ENCODE measurements at places on chromosomes 7 and 10.

DNA sequence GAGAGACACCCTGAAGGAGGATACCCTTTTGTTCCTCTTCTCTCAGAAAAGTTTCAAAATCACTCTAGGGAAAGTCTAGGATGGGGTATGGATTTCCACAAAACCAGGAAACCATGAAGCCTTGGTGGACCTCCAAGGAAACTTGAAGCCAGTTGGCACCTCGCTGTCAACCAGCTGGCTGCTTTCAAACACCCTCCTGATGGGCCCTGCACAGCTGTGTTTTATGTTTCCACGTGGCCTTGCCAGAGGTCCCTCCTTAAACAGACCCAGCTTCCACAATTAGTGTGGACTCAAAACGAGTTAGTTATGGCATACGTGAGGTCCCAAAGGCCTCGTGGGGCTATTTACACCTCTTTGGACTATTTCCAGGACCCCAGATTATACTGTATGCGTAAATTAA is 5.9 kb downstream of the PPP1R3A start:
- DNase-seq, result no peak

DNA sequence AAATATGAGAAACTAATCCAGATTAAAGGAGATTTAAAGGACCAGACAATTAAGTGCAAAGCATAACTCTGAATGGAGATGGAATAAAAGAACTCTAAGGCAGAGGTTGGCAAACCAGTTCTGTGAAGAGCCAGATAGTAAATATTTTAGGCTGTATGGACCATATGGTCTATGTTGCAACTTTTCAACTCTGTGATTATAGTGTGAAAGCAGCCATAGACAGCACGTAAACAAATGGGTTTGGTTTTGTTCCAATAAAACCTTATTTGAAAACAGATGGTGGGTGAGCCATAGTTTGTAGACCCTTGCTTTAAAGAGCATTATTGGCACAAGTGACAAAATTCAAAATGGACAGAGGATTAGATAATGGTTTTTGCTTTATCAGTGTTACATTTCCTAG is 884.1 kb downstream of the CCSER2 start:
- no peak for DNase-seq

GRCh38 chr7:90892213-90892612 is 296.1 kb downstream of the CDK14 start:
- DNase-seq, result no peak

DNA sequence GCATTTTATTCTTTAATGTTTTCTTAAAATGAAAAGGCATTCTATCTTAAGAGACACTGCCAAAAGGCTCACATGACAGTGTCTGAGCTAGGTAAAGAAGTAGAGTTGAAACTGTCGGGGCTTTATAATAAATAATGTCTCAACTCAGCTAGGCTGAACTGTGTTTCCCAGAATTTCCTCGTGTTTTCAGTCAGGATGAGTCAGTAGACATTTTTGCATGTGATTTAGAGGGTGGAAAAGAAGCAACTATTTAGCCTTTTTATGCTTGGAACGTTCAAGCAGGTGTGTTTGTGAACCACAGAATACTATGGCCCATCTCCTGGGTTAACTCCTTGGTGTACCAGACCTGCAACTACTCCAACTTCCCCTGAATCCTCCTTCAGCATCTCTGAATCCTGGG is 23.4 kb upstream of the LIPA start:
- no peak for DNase-seq
